ENCODE measurements at places on chromosomes 6 and 20.
A peak's percentile ranks its signal among the peaks of the same experiment; 100 is the strongest.

GRCh38 chr6:106257195-106257594 lies 68.4 kb downstream of the ATG5 start:
- no peak for DNase-seq

DNA sequence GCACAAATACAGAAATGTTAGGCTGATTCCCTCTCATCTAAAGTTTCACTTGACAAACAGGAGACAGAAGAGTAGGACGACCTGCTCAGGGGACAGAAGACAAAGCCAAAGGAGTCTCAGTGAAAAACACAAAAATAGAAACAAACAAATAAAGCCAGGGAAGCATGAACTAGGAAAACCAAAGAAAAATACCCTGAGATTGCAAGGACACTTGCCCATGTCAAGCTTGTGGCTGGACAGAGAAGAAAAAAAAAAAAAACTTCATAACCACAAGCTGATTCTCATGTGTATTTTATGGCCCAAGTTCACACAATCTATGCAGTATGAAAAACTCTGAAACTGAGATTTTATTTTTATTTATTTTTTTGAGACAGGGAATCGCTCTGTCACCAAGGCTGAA lies 85.6 kb upstream of the BEND6 start:
- no peak for DNase-seq

GRCh38 chr20:12321736-12322135 lies 404.0 kb downstream of the BTBD3 start:
- no peak for DNase-seq

- DNase-seq, result peak; percentile 57
Observed at GRCh38 chr20:41004531-41005360, 23.9 kb upstream of the TOP1 start.

- no peak for DNase-seq
Observed at GRCh38 chr20:15814911-15815310, 758.3 kb downstream of the KIF16B start.

- peak; percentile 92 for DNase-seq
Observed at GRCh38 chr6:108902382-108902792, 54.2 kb downstream of the ARMC2 start.

DNA sequence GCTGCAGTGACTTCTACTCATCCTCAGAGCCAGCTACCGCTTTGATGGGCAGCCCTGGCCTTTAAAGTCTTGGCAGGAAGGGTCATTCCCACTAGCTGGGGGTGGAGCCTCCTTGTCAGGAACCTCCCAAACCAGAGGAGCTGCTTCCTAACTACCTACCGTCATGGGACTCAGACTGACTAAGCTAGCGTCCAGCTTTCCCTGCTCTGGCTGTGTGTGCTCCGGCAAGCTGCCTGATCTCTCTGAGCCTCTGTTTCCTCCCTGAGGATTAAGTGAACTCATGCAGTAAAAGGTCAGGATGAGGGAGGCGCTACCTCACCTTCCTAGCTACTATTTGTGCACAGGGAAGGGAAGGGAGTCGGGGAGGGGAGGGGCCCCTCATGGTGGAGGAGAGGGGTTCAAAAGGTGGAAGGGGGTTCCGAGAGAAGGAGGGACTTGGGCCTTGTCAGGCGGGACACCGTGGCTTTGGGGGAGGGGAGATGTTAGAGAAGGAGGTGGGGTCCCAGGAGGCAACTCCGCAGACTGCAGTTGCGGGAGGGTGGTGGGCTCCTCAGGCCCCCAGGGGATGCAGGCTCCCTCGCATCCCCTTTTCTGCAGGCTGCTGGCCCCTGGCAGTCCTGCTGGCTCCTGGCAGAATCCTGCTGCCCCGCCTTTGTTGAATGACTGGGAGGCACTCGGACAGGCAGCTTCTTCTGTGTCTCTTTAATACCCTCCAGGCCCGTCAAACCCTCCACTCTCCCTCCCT lies 9.8 kb downstream of the DUSP15 start:
- DNase-seq, result peak; percentile 34

DNA sequence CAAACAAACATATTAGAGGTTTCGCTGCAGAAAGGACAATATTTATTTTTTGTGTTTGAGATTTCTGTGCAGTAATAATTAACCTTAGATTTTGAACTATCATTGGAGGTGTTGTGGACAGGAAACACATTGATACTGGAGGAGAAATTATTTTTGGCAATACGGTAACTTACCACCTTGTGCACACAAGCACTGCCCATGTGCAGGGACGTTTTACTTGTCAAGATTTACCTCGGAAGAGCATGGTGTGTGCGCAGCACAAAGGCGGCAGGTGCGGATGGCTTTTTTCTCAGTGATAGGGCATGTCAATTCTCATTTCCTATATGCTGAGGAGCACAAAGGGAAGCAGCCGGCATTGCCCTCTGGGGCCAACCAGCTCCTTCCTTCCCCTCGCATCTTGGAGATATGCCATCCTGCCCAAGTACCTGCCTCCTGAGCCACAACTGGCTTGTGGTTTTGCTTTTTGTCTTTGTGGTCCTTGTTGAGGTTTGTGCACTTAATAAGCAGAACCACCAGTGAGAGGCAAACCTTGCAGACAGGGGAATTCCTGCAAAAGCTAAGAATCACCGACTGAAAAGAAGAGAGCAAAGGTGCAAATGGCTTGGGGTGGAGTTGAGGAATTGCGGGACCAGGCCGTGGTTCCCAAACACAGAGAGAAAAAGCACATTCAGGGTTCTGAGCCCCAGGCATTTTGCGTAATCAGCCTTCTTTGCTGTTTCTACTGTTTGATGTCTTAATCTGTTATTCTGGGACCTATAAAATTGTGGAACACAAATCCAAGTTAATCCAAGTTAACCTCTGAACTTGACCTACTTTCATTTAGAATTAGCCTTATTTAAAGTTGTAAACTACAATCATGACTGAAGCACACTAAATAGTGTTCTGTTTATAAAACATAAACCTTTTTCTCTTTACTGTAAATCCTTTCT lies 21.9 kb downstream of the SAMD5 start:
- DNase-seq, result no peak

- no peak for DNase-seq
Observed at GRCh38 chr6:7047128-7047527, 60.6 kb upstream of the RREB1 start.

- no peak for DNase-seq
Observed at GRCh38 chr20:50813101-50813643, 18.3 kb downstream of the BCAS4 start.

DNA sequence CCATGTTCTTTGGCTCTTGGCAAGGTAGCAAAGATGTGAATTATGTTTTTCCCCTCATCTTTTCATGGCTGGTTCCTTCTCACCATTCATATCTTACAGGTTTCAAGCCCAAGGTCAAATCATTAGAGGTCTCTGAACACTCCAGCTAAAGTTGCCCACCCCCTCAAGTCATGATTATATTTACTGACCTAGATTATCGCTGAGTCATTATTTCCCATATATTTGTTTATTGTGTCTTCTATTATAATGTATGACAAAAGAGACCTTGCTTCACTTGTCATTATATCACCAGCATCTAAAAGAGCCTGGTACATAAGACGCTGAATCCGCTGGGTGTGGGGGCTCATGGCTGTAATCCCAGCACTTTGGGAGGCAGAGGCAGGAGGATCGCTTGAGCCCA lies 12.4 kb downstream of the DSN1 start:
- no peak for DNase-seq

DNA sequence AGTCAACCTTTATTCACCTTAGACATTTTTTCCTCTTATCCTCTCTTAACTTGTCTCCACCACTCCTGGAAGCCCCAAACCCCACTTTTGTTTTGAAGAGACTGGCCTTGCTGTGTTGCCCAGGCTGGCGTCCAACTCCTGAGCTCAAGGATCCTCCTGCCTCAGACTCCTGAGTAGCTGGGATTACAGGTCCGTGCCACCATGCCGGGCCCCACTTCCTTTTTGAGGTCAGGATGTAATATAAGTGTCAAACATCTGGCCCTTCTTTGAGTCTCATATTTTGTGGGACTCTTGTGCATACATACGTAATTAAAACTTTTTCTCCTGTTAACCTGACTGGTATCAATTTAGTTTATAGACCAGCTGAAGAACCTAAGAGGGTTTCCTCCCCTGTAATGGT lies 1.4 kb upstream of the CDK19 start:
- no peak for DNase-seq

GRCh38 chr6:10426781-10427279 lies 12.0 kb upstream of the TFAP2A start:
- no peak for DNase-seq

DNA sequence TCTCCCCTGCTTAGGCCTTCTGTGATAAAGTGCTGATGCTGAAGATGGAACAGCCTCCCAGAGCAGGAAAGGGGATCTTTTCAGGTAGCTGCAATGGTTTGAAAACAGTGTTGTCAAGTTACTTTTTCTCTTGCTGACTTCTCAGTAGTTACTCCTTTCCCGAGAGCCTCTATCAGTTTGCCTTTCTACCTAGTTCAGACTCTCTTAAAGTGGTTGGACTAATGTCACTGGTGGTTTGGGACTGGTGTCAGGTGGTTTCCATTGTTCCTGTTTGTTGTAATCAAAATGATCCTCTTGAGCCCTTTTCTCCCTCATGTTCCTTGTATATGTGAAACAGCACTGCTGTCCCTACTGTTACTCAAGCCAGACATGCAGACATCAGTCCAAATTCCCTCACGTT lies 91.4 kb downstream of the FAM217A start:
- DNase-seq, result peak; percentile 6

DNA sequence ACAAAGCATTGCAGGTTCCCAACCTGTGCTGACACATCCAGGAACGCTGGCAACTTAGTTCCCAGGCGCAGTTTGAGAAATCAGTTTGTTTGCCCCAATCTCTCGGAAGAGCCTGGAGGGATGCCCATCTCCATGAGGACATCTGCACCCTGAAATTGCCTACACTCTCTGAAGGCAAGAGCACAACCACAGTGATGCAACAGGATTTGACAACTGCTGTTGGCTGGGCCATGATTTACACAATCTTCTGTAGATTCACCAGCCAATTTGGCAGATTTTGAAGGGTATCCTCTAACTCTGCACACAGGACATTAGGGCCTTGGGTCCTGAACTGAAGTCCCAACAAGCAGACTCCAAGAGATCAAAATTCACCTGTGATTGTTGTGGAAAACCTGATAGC lies 3.4 kb downstream of the APMAP start:
- no peak for DNase-seq

DNA sequence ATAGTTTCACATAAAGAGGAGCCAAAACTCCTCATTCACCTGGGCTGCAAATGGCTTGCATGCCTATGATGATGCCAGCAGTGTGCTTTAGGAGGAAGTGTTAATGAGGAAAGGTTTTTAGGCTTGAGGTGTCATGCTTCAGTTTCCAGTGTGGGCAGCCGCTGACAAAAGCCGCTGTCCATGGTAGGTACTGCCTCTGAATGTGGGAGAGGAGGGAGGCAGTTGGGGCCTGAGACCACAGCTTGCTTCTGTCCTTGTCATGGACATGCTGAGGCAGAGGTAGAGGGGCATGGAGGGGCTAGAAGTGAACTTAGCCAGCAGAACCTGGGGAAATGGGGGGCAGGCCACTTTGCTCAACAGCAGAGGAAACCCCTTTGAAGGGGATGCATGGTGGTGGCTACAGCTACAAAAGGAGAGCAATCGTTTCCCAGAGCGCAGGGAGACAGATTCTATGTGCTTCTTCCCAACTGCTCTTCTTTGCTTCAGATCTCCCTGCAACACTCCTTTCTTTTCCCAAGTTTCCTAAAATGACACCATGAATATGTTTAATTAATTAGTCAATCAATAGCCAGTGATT lies 372.1 kb upstream of the CNR1 start:
- peak; percentile 32 for DNase-seq

DNA sequence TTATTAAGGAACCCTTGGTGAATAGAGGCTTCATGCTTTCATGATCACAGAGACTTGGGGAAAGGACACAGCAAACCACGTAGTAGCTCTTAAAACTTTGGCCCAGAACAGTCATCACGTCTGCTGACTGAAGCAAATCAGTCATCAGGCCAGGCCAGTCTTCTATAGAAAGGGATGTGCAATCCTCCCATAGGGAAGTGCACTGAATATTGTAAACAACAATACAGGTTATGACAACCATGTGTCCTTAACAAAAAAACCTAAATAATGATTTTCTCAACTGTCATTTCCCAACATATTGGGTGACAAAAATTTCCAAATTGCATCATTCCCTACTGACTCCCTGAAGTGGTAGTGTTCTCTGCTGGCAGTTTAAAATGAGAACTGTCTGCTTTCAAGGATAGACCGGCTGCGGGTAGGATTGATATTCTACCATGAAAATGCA lies 388.2 kb upstream of the CITED2 start:
- peak; percentile 43 for DNase-seq

DNA sequence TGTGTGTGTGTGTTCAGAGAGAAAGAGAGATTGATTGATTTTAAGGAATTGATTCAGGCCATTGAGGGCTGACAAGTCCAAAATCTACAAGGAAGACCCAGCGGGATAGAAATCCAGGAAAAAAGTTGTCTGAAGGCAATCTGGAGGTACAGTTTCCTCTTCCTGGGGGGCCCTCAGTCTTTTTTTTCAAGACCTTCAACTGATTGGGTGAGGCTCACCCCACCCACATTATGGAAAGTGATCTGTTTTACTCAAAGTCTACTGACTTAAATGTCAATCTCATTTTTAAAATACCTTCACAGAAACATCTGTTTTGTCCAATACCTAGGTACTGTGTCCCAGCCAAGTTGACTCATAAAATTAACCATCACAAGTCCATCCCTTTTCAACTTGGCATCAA lies 243.0 kb upstream of the PLN start:
- DNase-seq, result no peak

DNA sequence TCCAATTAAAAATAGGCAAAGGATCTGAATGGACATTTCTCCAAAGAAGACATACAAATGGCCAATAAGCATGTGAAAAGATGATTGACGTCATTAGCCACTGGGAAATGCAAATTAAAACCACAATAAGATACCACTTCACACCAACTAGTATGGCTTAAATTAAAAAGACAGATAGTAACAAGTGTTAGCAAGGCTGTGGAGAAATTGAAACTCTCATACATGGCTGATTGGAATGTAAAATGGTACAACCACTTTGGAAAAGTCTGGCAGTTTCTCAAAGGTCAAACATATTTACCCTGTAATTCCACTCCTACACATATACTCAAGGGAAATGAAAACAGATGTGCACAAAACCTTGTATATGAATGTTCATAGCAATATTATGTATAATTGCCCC lies 83.6 kb downstream of the CEP57L1 start:
- DNase-seq, result no peak

DNA sequence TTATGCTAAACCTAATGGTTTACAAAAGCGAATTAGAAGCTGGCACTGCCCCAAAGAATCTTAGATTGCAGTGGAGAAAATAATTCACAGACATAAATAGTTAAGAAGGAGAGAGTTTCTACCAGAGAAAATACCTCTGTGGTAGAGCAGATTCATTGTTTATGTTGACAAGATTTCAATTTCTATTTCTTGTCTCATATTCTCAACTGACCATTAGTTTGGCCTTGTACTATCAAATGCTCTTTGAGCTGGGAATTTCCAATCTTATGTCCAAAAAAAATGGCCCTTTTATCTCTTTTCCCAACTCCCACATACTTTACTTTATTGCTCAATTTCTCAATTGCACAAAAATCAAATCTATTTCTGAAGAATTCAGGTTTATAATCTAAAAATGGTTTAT lies 804.1 kb upstream of the CITED2 start:
- no peak for DNase-seq

- no peak for DNase-seq
Observed at GRCh38 chr20:20277894-20278335, 90.0 kb upstream of the INSM1 start.
